ENCODE measurements at places on chromosomes 3 and 15.

DNA sequence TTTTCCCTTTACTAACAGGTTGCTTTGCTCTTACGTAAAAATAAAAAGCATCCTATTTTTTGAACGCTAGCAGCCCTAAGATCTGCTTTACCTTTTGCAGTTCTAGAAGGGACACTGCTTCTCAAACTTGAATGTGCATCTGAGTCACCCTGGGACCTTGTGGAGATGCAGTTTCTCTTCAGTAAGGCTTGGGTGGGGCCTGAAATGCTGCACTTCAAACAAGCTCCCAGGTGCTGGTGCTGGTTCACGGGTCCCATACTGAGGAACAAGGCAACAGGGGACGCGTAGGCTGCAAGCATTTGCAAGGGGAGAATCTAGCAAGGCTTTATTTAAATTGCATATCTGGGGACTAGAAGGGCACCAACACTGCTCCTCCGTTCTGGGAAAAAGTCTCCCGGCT, 30.0 kb downstream of the MB21D2 start:
- no peak overlapping the region for H3K27ac ChIP-seq
- no peaks in the 10 kb centered on the region for H3K27me3 ChIP-seq
- ATAC-seq: no peak
- peaks cover 6% of the 10 kb centered on the region for H3K4me1 ChIP-seq
- H3K36me3 ChIP-seq: no peaks in the 10 kb centered on the region

DNA sequence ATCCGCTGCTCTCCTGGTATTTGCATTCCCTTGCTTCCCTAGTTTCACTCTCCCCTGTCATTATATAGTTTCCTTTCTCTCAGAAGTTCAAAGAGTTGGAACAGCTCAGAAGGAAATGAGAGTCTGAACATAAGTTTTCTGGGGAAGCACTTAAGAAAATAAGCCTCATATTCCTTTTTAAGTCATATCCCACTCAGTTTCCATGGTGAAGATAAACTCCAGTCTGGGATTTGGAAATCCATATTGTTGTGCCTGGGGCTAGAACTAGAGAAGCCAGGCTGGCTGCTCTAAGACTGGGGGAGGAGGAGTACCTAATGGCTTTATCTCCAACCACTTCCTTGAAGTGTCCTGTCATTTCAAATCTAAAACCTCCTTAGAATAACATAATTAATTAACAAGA, 134.2 kb upstream of the ALCAM start:
- H3K27me3 ChIP-seq: no peaks in the 10 kb centered on the region
- no peak overlapping the region for H3K27ac ChIP-seq
- H3K4me3 ChIP-seq: no peak overlapping the region

GRCh38 chr15:37070686-37071085, 29.7 kb downstream of the MEIS2 start:
- H3K4me3 ChIP-seq: no peak overlapping the region
- no peak for ATAC-seq
- no peaks in the 10 kb centered on the region for H3K36me3 ChIP-seq
- H3K4me1 ChIP-seq: no peaks in the 10 kb centered on the region

DNA sequence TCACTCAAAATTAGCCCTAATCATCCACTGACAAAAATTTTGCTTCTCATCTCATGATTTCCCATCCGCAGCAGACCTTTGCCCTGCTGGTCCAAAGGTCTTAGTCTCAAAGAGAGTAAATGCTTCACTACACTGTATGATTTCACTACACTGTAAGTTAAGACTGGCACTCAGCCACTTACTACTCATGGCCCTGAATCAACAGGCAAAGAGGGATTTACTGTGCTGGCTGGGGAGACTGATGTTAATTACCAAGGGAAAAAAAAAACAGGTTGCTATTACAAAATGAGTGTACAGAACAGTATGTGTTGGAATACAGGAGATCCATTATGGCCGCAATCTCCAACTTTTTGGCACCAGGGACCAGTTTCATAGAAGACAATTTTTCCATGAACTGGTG, 214.8 kb downstream of the ZMAT3 start:
- H3K27me3 ChIP-seq: no peaks in the 10 kb centered on the region
- peak; percentile 36 for ATAC-seq
- no peaks in the 10 kb centered on the region for H3K36me3 ChIP-seq
- no peaks in the 10 kb centered on the region for H3K4me1 ChIP-seq
- H3K27ac ChIP-seq: no peak overlapping the region
- no peak overlapping the region for H3K4me3 ChIP-seq

- ATAC-seq: peak; percentile 46
- H3K27ac ChIP-seq: no peak overlapping the region
- no peak overlapping the region for H3K4me3 ChIP-seq
- H3K4me1 ChIP-seq: peaks cover 2% of the 10 kb centered on the region
- no peaks in the 10 kb centered on the region for H3K27me3 ChIP-seq
These were observed 35.0 kb downstream of the CTSH start for GRCh38 chr15:78909791-78910228.

GRCh38 chr3:86029590-86029989, 961.4 kb downstream of the VGLL3 start:
- H3K4me3 ChIP-seq: no peak overlapping the region
- no peaks in the 10 kb centered on the region for H3K4me1 ChIP-seq
- no peaks in the 10 kb centered on the region for H3K36me3 ChIP-seq
- no peaks in the 10 kb centered on the region for H3K27me3 ChIP-seq
- no peak for ATAC-seq

Measured in gastroesophageal sphincter (tissue), 4 donors.